NCI-H1436 (cell line): ENCODE measurements at places on chromosomes 3 and 15.
A peak's percentile ranks its signal among the peaks of the same experiment; 100 is the strongest.

GRCh38 chr15:89673165-89673512 lies 6.0 kb downstream of the PLIN1 start:
- DNase-seq: peak; percentile 49

- DNase-seq: no peak
These were observed 1.5 kb upstream of the TM4SF19 start for GRCh38 chr3:196339493-196340254.

DNA sequence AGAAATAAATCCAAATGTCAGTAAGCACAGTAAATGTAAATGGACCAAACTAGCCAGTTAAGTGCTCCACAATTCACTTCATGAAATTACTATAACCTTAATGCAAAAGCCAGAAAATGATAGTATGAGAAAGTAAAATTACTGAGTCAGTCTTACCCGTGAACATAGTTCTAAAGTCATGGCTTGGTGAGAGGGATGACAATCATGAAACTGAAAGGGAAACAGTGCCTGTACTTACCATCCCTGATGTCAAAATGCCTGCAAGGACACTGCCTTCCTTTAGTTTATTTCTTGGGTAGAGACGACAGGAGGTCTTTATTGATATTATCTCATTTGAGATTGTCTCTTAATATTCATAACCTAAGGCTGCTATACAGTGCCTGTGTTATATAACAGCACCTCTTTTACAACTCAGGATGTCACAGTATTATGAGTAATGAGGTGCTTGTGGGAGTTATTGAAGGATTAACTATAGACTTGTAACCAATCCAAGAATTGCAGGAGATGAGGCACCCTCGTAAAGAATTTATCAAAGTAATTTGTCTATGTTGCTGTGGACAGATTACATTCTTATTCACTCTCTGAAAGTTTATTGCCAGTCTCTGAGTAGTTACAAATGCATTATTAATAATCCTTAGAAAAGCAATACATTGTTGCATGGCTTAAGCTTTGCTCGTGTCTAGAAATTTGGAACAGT lies 142.9 kb upstream of the BFSP2 start:
- DNase-seq: no peak

- peak; percentile 37 for DNase-seq
These were observed 561 bp downstream of the SIDT1 start for GRCh38 chr3:113532698-113533533.

- no peak for DNase-seq
These were observed 30.7 kb upstream of the HES1 start for GRCh38 chr3:194105292-194105691.

- no peak for DNase-seq
These were observed 872 bp downstream of the DLEC1 start for GRCh38 chr3:38039899-38040261.

GRCh38 chr3:71371282-71371681 lies 212.2 kb downstream of the FOXP1 start:
- no peak for DNase-seq

DNA sequence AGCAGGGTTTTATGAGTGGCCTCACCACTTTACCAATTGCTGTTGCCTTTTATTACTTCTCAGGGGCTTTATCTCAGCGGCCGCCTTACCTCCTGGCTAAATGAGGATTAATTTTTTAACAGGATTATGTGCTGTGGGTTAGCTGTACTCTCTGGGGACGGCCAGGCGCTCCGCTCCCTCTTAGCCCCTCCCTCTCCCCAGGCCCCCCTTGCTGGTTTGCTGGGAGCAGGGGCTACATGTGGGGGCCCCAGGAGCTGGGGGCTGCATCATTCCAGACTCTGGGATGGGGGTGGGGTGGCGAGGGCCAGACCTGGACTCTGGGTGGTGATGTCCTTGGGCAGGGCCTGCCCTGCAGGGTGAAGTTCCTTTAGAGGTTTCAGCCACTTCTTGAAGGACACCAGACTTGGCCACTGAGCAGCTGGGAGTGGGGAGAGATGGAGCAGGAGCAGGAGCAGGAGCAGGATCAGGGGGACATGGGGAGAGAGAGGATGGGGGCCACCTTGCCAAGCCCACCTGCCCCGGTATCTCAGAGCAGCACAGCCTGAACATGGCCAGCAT lies 196.1 kb downstream of the GOLGA6L6 start:
- no peak for DNase-seq

GRCh38 chr3:129703913-129704312 lies 97.4 kb upstream of the PLXND1 start:
- no peak for DNase-seq

DNA sequence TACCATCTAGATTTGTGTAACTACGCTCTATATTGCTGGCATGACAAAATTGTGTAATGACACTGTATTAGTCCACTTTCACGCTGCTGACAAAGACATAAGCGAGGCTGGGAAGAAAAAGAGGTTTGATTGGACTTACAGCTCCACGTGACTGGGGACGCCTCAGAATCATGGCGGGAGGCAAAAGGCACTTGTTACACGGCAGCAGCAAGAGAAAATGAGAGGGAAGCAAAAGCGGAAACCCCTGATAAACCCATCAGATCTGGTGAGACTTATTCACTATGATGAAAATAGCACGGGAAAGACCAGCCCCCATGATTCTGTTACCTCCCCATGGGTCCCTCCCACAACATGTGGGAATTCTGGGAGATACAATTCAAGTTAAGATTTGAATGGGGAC lies 905.7 kb downstream of the DIPK2A start:
- no peak for DNase-seq
